ENCODE measurements at places on chromosomes 6 and 20.

DNA sequence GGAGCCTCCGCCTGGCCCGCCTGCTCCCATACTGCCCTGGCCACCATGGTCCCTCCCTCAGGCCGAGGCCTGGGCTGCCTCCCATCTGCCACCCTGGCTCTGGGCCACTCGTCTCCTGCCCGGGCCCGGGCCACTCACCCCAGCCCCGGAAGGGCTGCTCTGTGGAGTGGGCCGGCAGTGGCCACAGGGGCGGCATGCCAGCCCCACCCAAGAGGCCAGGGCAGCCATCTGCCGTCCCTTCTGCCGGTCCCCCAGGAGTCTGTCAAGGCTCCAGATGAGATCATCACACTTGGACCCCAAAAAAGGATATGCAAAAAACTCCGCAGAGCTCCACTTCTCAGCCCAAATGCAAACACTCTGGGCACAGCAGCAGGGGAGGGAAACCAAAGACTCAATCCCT is 23.8 kb upstream of the TLDC2 start:
- no peak for DNase-seq

GRCh38 chr6:138981416-138981815 is 6.6 kb downstream of the REPS1 start:
- no peak for DNase-seq

- no peak for DNase-seq
Observed at GRCh38 chr6:41531591-41532582, 14.3 kb upstream of the FOXP4 start.

DNA sequence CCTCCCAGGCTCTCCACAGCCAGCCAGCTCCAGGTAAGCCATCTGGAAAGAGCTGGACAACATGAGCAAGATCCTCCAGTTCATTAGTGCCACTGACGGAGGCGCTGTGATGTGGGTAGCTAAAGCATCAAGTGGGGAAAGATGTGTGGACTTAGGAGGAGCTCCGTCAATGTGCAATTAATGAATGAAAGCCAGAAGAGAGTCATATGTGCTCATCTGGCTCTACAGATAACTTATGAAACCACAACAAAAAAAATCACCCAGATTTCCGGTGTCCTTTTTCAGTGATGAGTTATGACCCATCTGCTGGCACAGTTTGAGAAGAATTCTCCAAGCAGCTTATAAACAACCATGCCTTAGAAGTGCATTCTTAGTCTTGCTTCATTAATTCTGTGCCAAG is 311.7 kb upstream of the PLCB4 start:
- no peak for DNase-seq

- DNase-seq, result no peak
Observed at GRCh38 chr6:170243791-170244291, 47.0 kb downstream of the DLL1 start.

- no peak for DNase-seq
Observed at GRCh38 chr6:99743647-99744046, 137.0 kb downstream of the PRDM13 start.

GRCh38 chr6:140581601-140582000 is 1207.2 kb upstream of the CITED2 start:
- DNase-seq, result no peak

GRCh38 chr6:16129623-16130401 is 926 bp downstream of the MYLIP start:
- DNase-seq, result peak; percentile 26

- no peak for DNase-seq
Observed at GRCh38 chr6:153956808-153957207, 82.2 kb upstream of the OPRM1 start.

DNA sequence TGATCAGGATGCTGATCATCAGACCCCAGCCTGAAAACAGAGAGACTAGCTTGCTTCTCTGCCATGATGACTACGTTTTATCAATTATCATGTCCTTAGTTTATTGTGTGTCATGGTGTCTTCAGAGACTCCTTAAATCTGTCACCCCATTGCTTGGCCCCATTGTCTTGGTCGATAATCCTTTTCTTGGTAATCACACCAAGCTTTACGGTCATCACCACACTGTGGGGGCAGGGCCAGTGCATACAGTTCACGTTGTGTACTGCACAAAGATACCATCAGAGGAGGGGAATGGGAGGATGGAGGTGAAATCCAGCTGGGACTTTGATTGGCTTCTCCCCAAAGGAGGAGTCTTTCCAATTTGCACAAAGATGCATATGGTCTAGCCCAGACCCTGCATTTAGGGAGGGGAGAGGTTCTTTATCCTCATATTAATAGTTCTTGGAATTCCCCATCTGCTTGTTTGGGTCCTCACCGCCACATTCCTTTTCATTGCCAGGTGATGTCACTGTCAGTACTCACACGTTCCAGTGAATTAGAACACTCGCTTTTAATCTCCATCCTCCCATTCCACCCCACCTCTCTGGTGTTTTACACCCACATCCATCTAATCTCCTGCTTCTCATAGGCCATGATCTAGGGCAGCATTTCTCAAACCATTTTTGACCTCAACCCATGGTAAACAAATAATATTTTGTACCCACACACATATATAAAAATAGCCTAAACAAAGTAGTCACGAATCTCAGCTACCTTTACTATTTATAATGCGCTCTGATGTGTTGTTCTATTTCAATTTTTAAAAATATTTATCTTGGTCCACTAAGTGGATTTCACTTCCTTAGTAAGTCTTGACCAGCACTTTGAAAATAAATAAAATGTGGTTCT is 5.7 kb downstream of the ETV7 start:
- DNase-seq, result no peak

GRCh38 chr6:10258341-10258740 is 156.5 kb downstream of the TFAP2A start:
- DNase-seq, result no peak

DNA sequence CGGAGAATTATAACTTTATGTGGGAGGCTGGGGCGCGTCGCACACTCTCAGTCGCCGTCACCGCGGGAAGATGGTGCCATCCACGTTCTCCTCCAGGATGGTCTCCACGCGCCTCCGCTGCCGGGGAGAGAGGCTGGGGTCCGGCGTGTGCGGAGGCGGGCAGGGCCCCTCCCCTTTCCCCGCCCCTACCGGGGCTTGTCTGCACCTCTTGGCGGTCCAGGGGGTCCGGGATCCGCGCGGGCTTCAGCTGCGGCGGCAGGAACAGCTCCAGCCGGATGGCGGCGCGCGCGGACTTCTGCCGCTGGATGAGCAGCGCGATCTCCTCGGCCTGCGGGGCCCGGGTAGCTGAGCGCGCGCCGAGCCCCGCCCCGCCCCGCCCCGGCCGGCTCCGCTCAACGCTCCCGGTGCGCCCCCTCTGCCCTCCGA is 807 bp downstream of the LKAAEAR1 start:
- peak; percentile 39 for DNase-seq

- no peak for DNase-seq
Observed at GRCh38 chr20:32019563-32020463, 9.6 kb downstream of the CCM2L start.

- no peak for DNase-seq
Observed at GRCh38 chr6:73655341-73655917, 1.6 kb upstream of the SLC17A5 start.

DNA sequence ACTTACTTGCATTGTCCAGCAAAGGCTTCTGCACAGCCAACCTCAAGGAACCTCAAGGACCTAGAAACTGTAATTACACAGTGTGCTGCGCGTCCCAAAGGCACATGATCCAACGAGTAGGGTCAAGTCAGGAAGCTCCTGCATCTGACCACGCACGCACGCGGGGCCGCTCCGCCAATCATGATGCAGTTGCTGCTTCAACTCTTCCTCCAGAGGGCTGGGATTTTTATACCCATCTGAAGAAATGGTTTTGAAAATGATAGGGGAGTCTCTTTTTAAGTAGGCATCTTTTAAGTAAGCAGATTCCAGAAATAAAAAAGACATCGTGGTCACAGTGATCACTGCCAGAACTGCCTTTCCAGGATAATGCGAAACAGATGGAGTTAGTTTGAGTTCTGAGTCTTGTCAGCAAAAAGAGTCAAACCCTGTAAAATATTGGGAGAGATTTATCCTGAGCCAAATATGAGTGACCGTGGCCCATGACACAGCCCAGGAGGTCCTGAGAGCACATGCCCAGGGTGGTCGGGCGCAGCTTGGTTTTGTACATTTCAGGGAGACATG is 34.0 kb downstream of the KIF25 start:
- no peak for DNase-seq

- DNase-seq, result no peak
Observed at GRCh38 chr20:25539742-25540672, 45.3 kb downstream of the NINL start.

DNA sequence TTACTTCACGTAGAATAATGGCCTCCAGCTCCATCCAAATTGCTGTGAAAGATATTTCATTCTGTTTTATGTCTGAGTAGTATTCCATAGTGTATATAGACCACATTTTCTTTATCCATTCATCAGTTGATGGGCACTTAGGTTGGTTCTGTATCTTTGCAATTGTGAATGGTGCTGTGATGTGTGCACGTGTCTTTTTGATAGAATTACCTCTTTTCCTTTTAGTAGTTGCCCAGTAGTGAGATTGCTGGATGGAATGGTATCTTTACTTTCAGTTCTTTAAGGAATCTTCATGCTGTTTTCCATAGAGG is 91.8 kb downstream of the CARMIL1 start:
- DNase-seq, result no peak

- DNase-seq, result no peak
Observed at GRCh38 chr6:18141805-18142590, 12.9 kb downstream of the TPMT start.

GRCh38 chr6:3569816-3570215 is 113.0 kb upstream of the SLC22A23 start:
- no peak for DNase-seq

GRCh38 chr6:14130435-14131075 is 13.0 kb downstream of the CD83 start:
- no peak for DNase-seq

DNA sequence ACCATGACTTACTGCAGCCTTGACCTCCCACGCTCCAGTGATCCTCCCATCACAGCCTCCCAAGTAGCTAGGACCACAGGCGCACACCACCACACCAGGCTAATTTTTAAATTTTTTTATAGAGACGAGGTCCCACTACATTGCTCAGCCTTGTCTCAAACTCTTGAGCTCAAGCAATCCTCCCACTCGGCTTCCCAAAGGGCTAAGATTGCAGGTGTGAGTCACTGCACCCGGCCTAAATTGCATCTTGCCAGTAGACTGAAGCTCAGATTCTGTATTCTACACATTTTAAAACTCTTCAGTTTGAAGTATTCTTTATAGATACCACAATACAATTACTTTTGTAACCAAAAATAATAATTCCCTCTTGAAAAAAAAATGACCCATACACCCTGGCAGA is 11.4 kb downstream of the NUDT3 start:
- no peak for DNase-seq
